Esophagus squamous epithelium (tissue), 5 donors: ENCODE measurements at places on chromosomes 5 and 9.

GRCh38 chr5:147464211-147464610, 45.7 kb downstream of the DPYSL3 start:
- DNase-seq: no peak

DNA sequence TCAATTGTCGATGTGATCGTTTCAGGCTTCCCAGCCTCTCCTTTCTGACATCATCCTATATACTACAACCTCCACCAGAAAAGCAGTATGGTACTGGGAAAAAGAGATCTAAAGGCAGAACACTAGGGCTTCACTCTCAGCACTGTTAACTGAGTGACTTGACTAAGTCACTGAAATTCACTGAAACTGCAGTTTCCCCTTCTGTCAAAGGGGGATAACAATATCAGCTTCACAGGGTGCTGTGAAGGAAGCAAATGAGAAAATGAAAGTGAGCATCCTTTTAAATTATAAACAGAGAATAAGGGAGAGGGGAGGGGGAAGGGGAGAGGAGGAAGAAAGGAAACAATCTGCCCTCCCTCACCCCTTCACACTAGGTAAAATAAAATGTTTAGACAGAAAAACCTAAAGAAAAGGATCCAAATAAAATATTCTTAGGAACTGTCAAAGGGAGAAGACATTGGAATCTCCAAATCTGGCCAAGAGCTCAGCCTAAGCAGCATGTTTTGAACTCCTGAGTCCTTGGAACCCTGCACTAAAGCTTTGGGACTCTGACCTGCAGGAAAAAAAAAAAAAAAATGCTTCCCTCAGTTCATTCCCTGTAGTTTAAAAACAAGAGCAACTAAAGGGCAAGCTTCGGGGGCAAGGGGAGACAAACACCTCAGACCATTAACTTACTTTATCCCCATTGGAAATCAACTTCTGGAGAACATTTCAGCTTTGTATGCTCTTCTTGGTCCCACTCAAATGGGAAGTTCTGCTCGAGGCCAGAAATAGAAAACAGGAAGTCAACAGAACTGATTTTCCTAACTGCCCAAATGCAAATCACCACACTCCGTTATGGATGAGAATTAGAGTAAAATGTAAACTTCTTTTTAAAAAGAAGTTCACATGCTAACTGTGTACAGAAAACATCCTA, 178.3 kb downstream of the DEPDC1B start:
- no peak for DNase-seq

DNA sequence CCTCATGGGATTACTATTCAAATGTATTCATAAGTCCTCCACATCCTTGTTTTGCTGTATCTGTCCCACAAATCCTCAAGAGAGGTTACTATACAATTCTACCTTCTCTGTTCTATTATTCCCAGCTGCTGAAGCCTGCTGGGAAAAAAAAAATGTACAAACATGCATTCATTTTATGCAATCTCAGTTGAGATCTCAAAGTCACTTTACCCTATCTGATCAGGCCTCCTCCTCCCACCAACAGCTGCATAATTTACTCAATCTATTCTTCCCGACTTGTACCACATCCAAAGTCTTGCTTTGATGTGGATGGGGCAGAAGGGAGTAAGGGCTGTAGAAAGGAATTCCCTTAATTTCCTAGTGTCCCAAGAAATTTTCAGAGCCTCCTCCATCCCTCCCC, 28.6 kb downstream of the PSIP1 start:
- DNase-seq: no peak

DNA sequence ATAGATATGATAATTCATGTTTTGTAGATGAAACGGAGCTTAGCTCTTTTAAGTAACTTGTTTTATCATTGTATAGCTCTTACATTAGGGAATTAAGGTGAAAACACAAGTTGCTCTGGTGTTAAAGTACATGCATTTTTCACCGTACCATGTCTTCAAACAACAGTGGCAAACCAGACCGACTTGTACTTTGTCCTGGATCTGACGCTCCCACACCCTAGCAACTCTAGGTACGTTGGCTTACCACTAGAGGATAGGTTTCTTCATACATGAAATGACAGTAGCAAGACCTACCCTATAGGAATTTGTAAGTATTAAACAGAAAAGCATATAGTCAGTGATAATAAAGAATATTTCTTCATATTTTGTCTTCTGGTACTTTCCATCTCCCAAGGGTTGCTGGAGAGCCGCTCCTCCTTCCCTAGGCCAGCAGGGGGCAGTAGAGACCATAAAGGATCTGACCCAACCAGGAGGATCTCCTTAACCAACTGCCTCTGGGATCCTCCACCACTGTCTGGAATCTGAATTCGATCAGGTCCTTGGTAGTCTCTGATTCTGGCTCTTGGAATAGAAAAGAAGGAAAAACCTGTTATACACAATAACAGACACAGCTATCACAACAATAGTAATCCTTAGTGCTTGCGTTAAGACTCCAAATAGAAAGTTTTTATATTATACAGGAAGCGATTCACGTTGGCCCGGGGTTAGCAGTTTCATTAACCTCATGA, 136.7 kb downstream of the CAVIN4 start:
- DNase-seq: no peak

DNA sequence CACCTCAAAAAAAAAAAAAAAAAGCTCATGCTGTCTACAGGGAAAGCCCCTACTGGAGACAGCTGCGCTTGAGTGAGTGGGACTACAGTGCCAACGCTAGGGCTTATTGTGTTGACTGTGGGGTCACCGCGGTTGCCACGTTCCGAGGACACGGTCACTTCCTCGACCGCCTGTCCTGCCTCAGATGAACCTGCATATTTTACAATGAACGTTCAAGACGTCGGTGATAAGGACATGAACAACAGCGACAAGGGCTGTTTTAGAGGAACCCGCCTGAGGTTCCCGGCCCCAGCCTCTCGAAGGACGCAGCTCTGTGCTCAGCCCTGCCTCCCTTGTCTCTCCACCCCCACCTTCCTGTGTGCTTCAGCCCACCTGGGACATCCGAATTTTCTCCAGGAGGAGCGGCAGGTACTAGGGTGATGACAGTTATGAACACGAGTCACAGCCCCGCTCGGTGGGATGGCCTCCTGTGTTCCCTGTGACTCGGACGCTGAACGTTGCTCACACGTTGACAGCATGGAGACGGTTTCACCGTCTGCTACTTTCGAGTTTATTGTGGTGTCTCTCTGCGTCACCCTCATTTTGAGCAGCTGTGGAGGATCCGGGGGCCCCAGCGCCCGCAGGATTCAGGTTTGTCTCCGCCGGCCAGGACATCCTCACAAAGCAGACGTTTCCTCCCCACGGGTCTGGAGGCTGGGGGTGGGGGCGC, 11.3 kb upstream of the DIPK1B start:
- no peak for DNase-seq

GRCh38 chr9:20315677-20316076, 306.6 kb downstream of the MLLT3 start:
- no peak for DNase-seq

DNA sequence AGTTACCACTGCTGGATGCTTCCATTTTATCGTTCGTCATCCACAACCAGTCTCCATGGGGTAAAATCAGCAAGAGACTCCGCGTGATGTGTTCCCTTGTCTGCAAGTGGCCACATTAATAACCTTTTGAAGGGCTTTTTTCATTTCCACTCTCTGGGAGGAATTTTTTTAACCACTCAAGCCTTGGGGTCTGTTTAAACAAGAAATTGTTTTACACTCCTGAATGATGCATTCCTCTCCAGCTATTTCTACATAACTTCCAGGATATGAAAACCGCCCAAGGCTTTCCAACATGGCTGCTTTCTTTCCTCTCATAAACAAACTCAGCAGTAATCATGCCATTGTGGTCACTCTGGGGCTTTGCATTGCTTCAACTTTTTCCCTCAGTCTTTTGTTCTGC, 217.2 kb upstream of the DAPK1 start:
- DNase-seq: no peak

DNA sequence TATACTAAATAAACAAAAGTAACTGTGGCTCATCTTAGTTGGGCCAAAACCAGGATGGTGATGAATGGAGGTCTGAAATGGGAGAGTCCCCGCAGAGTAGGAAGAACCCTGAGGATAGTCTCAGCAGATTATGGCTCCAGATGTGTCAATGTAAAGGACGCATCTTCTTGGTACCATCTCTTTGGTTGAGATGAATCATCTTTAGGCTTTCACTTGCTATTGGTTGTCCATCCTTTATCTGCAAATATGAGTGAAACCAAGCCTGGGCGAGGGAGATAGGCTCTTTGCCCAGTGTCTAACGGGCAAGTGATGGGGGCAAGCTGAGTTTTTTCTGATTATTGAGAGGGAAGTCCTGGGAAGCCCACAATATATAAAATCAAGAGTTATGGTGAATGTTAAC, 19.4 kb upstream of the LCP2 start:
- no peak for DNase-seq

DNA sequence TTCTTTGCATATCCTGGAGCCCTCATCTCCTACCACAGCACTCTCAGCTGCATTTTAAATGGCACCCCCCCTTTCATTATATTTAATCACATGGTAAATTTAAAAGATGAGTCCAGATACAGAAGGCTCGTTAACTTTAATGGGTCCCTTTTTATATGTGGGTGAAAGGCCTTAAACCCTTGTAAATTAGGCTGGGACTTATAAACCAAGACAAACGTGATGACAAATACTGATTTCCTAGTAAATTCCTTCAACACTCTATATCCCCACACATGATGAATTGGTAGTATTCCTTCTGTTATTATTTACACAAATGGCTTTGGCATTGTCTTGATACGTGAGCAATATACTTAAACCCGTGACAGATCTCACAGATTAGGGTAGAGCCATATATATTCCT, 210.6 kb downstream of the CAAP1 start:
- no peak for DNase-seq

DNA sequence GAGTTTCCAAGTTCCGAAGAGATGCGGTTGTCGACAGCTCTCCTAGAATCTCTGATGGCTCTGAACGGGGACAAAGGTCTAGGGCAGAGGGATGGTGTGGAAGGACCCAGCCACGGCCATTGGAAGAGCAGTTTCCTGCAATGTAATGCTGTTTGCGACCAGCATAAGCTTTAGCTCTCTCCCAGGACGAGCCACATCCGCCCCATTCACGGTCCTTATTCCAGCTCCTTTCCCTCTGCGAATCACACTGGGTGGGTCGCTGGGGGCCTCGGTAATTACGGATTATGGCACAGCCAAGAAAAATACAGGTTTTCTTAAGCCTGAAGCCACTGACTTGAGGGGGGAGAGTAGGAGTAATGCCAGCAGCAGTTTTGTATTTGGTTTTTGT, 22.7 kb downstream of the ANXA2R start:
- DNase-seq: no peak

DNA sequence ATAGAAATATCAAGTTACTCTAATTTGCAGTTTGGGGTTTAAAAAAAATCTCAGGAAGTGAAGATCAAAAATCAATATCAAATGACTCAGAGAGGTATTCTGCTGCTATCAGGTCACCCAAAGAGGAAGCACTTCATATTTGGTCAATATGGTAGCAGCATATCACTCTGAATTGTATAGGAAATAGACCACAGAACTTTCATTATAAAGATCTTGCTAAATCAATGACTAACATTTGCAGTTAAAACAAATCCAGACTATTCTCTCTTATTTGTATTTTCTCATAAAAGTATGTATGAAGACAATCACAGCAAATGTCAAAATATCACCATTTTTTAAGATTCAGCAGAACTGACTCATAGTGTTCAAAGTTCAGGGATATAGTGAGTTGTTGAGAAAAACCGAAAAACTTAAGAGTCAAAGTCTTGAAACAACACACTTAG, 105.8 kb upstream of the PCSK1 start:
- no peak for DNase-seq
